ENCODE measurements at places on chromosomes 12 and 14.

DNA sequence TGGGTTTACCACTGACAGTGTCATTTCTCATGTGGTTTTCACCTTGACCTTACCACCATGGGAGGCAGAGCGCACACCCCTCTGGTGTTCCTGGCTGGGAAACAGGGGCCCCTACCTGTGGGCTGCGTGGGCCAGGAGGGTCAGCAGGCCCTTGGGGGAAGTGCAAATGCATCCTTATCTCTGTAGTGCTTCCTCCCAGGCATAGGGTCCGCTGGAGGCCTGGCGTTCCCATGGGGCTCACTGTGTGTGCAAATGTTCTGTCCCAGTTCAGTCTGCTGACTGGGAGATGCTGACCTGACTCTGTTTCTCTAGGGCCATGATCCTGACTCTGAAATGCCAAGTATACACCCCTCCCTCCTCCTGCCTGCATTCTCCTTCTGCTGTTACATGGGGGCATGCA is 81.3 kb downstream of the SLC25A47 start:
- DNase-seq, result no peak

DNA sequence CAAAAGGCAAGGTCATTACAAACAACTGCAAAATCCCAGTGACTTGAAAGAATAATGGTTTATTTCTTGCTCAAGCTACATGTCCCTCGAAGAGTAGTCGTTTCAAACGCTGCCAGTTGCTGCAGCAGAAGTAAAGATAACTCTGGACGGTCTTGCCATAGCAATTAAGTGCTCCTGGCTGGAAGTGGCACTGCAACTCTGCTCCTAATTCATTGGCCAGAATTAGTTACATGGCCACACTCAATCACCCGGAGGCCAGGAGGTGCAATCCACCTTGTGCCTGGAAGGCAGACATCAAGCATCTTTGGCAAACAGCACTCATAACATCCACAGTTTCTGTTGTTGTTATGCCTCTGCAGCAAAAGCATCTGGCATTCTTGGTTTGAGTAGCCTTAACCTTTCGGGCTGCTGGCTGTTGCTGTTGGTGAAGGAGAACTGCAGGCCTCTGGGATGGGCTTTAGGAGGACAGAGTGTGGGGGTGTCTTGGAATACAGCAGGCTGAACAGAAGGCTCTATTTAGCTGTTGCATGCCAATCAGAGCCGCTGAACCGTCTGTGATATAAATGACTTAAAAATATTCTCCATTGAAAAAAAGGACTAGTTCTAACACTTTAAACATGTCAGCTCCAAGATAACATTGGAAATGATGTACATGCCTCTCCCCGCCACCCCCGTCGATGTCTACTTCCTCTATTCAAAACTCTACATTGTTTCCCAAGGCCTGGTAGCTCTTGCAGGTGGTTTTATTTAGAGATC is 123.5 kb upstream of the DYRK2 start:
- no peak for DNase-seq

GRCh38 chr12:6285063-6285477 is 25.4 kb upstream of the PLEKHG6 start:
- DNase-seq, result peak; percentile 82

- no peak for DNase-seq
Observed at GRCh38 chr12:49331380-49332222, 5.4 kb downstream of the C1QL4 start.

- no peak for DNase-seq
Observed at GRCh38 chr14:52852810-52853521, 61.6 kb upstream of the GNPNAT1 start.

DNA sequence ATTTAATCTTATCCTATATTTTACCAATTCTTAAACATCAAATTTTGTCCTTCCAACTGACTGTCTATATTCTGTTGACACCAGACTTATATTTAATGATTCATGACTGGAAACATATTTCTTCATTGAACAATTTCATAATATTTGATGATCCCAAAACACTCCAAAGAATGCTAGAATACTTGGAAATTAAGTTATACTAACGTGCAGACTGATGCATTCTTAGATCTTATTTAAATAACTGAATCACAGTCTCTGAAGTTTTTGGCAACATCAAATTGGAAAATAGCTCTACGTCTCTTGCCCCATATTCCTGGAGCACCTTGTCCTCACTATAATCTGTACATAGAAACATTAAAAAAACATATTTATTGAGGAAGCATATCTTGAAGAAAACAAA is 127.4 kb downstream of the HMGA2 start:
- DNase-seq, result no peak

DNA sequence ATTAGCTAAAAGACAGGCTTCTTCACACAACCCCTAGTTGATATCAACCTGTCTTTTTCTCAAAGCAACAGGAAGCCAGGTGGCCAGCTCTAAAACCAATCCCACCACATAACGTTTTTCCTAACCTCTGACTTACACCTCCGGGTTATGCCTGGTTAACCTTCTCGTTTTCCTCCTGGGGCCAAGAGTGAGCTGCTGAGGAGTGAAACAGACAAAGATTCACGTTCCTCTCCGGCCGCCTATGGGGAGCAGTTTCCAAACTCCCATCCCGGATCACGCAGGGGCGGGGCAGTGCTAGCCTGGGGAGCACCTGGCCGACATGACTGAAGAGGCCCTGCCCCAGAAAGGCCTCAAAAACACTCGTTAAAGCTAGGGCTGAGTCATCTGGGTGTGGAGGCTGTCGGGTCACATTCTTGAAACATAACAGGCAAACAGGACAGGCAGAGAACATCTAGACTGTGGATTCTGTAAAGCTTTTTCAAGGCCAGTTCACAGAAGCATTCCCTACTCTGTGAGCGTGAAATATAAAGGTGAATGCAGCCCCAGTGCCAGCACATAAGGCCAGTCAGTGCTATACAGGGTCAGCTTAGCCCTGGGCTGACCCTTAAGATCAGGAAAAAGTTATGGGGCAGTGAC is 25.9 kb upstream of the LGALS3 start:
- DNase-seq, result no peak

- no peak for DNase-seq
Observed at GRCh38 chr12:41045509-41045908, 142.6 kb upstream of the PDZRN4 start.

DNA sequence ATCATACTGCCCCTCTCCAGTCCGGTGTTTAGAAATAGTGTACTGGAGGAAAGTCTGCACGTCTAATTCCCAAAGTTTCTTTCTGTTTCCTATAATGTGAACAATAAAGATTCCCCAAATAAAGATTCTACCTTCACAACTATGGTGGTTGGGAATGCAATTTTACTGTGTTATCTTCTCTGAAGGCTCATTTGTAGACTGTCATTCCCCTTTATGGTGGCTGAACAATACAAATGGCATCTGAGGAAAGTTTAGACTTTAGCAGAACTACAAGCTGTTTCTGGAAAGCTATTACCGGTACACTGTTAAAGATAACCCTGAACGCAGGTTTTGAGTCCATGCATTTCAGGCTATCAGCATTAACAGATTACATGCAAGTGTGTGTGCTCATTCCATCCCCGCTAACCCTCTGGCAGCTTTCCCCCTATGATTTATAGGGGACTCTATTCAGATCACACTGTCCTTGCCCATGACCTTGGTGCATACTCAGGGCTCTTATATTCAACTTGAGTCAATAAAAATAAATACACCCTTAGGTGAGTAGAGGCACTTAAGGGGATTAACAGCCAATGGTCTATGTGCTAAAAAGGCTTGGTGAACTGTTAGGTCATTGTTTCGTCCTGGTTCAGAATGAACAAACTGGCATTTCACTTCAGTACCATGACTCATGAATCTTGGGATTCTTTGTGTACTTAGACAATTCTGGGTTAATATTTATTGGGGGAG is 60.7 kb upstream of the PYGL start:
- DNase-seq, result no peak

Measured in GM12891 (cell line).